Effector memory CD8-positive, alpha-beta T cell (primary cell): ENCODE measurements at places on chromosomes 4 and X.
A peak's percentile ranks its signal among the peaks of the same experiment; 100 is the strongest.

GRCh38 chrX:154123241-154124219 lies 20.5 kb upstream of the OPN1LW start:
- H3K4me1 ChIP-seq, result peaks cover 24% of the 10 kb centered on the region
- no peaks in the 10 kb centered on the region for H3K27me3 ChIP-seq
- peak; percentile 3 for DNase-seq
- H3K36me3 ChIP-seq, result peaks cover 3% of the 10 kb centered on the region
- peak overlapping the region; percentile 43 for H3K4me3 ChIP-seq
- peak overlapping the region; percentile 82 for H3K27ac ChIP-seq

GRCh38 chr4:89070041-89070440 lies 13.1 kb upstream of the FAM13A start:
- H3K27ac ChIP-seq, result no peak overlapping the region
- no peaks in the 10 kb centered on the region for H3K4me1 ChIP-seq
- DNase-seq, result no peak
- peaks cover 5% of the 10 kb centered on the region for H3K27me3 ChIP-seq

DNA sequence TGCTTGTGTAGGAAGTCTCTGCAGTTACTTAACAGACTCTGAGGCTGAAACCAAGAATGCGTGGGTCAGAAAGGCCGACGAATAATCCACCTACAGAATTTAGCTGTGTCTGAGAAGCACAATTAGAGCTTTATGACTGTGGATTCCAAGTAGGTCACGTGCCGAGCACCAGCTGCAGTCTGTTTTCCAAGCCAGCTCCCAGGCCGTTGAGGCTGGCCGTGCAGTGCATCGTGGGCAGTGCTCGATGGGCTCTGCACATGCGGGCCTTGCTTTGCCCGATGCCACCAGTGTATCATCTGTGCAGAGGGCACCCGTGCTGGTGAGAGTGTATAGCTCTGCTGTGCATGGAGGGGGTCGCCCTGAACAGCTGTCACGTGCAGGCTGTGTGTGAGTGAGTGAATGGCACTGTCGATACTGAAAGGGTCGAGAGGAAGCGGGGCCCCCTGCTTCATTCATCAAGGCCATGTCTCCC lies 67.5 kb upstream of the CLDN34 start:
- peaks cover 16% of the 10 kb centered on the region for H3K27me3 ChIP-seq
- H3K36me3 ChIP-seq, result no peaks in the 10 kb centered on the region
- H3K4me1 ChIP-seq, result peaks cover 3% of the 10 kb centered on the region
- H3K27ac ChIP-seq, result no peak overlapping the region
- no peak for DNase-seq

- H3K27me3 ChIP-seq, result peaks cover 35% of the 10 kb centered on the region
- H3K4me1 ChIP-seq, result no peaks in the 10 kb centered on the region
- no peak for DNase-seq
These were observed 37.1 kb upstream of the SETD7 start for GRCh38 chr4:139593091-139593564.

DNA sequence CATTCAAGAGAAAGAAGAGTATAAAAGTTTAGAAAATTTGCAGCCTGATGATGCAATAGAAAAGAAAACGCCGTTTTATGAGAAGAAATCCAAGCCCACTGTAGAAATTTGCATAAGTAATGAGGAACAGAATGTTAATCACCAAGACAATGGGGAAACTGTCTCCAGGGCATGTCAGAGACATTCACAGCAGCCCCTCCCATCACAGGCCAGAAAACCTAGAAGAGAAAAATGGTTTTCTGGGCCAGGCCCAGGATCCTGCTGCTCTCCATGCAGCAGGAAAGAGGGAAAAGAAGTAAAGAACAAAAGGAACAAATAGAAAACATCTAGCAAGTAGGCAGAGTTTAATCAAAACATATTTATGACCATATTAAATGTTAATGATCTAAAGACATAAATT lies 119.0 kb downstream of the ANKRD50 start:
- H3K27ac ChIP-seq, result no peak overlapping the region
- no peaks in the 10 kb centered on the region for H3K27me3 ChIP-seq
- DNase-seq, result no peak
- H3K4me1 ChIP-seq, result no peaks in the 10 kb centered on the region

GRCh38 chr4:108849611-108850168 lies 86.8 kb upstream of the ETNPPL start:
- no peaks in the 10 kb centered on the region for H3K36me3 ChIP-seq
- H3K4me3 ChIP-seq, result no peak overlapping the region
- H3K4me1 ChIP-seq, result no peaks in the 10 kb centered on the region
- no peak overlapping the region for H3K27ac ChIP-seq

GRCh38 chrX:134803060-134803459 lies 144.8 kb upstream of the PLAC1 start:
- DNase-seq, result no peak
- no peak overlapping the region for H3K4me3 ChIP-seq
- peaks cover 10% of the 10 kb centered on the region for H3K4me1 ChIP-seq
- H3K36me3 ChIP-seq, result peaks cover 14% of the 10 kb centered on the region
- peak overlapping the region; percentile 82 for H3K27ac ChIP-seq

DNA sequence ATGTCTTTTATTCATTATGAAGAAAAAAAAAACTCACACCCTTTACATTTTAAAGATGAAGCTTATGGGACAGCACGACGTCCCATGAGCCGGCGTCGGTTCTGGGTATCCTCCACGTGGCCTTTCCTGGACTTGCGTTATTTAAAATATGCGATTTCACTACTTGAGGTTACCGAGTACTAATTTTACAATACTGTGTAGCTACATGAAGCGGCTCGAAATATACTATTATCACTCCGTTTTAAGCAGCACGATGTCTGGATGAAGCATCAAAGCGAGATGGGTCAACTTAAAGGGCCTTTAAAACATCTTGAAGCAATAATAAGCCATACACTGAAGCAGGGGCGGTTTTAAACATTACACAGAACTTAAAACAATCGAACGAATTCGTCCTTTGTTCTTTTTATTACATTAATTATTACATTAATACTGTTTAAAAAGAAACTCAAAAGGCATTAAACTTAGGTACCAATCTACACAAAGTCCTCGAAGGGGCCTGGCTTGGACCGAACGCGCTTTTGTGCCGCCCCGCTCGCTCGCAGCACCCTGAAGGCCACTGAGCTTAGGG lies 1.4 kb upstream of the KLF3 start:
- H3K36me3 ChIP-seq, result peaks cover 44% of the 10 kb centered on the region
- H3K27me3 ChIP-seq, result no peaks in the 10 kb centered on the region
- peak overlapping the region; percentile 86 for H3K27ac ChIP-seq

GRCh38 chr4:174380699-174381439 lies 97.2 kb downstream of the CEP44 start:
- no peaks in the 10 kb centered on the region for H3K4me1 ChIP-seq
- no peaks in the 10 kb centered on the region for H3K36me3 ChIP-seq
- peaks cover 14% of the 10 kb centered on the region for H3K27me3 ChIP-seq
- DNase-seq, result no peak
- H3K27ac ChIP-seq, result no peak overlapping the region

GRCh38 chrX:35622040-35622439 lies 176.1 kb upstream of the MAGEB16 start:
- no peak for DNase-seq
- H3K36me3 ChIP-seq, result no peaks in the 10 kb centered on the region
- no peaks in the 10 kb centered on the region for H3K27me3 ChIP-seq
- no peak overlapping the region for H3K4me3 ChIP-seq

- H3K4me3 ChIP-seq, result no peak overlapping the region
- H3K27me3 ChIP-seq, result no peaks in the 10 kb centered on the region
- no peak overlapping the region for H3K27ac ChIP-seq
- no peaks in the 10 kb centered on the region for H3K36me3 ChIP-seq
These were observed 31.2 kb downstream of the PHEX start for GRCh38 chrX:22063284-22063683.

DNA sequence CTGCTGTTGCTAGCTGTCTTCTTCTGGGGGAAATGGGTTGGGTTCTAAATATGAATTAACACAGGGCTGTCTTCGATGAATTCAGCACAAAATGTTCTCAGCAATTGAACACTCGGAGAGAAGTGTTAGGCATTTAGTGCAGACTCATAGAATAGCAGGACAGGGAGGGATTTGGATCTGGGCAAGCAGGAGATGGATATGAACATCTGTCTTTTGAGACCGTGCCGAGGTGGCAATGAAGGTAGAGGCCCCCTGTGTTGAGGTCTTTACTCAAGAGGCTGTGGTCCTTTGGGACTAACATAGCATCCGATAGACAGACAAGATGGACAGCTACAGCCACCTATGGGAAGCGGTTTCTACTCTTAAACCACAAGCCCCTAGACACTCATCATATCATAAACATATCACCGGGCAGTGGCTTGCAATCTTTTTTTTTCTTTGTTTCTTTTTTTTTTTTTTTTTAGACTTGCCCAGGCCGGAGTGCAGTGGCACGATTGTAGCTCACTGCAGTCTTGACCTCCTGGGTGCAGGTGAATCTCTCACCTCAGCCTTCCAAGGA lies 6.7 kb downstream of the CD99 start:
- no peak for DNase-seq
- H3K27me3 ChIP-seq, result no peaks in the 10 kb centered on the region
- peak overlapping the region; percentile 73 for H3K4me3 ChIP-seq
- H3K36me3 ChIP-seq, result peaks cover 53% of the 10 kb centered on the region
- H3K4me1 ChIP-seq, result peaks cover 95% of the 10 kb centered on the region

DNA sequence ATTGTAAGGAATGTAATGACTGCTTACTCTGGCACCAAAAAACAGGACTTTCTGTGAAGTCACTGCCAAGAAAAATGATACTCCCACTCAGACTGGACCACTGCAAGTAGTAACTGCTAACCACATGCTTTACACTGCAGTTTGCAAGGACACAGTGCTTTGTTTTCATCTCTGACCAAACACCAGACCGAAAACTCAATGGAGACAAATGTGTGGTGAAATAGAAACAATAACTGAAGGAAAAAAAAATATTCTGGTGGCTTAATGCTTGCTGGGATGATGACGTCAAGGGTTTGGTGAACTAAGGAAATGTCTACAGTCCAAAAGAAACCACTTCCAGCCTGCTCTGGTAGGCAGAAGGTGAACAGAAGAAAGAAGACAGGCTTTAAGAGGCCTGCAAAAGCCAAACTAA lies 13.2 kb downstream of the GPC4 start:
- no peaks in the 10 kb centered on the region for H3K4me1 ChIP-seq
- no peak overlapping the region for H3K27ac ChIP-seq
- DNase-seq, result no peak

DNA sequence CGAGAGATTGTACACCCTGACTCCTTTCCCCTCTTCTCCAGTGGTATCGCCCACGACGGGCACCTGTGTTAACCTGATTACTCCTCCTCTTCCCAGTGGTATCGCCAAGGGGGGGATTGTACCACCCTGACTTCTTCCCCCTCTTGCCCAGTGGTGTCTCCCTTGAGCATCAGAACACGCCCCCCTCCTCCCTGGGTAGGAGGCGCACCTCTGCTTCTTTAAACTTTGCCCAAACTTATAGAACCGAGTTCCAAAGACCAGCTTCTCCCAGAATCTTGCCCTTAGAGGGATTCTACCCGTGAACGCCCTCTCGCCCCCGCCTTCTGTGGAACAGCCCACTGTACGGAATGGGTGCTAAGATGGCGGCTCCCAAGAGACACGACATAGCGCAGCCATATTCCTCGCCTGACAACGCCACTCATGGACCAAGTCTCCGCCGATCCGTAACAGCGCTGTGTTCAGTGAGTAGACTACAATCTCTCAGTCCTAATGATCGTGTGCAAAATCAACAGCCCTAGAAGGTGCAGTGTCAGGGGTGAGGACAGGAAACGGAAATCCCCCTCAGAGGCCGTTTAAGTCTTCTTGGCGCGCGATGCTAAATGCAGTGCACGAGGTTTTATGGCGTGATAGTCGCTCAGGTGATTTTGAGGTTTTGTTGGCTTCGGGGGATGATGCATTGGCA lies 4.2 kb upstream of the ZNF157 start:
- peaks cover 19% of the 10 kb centered on the region for H3K4me1 ChIP-seq
- H3K27me3 ChIP-seq, result no peaks in the 10 kb centered on the region
- peak overlapping the region; percentile 80 for H3K27ac ChIP-seq
- H3K4me3 ChIP-seq, result peak overlapping the region; percentile 89
- H3K36me3 ChIP-seq, result peaks cover 7% of the 10 kb centered on the region

DNA sequence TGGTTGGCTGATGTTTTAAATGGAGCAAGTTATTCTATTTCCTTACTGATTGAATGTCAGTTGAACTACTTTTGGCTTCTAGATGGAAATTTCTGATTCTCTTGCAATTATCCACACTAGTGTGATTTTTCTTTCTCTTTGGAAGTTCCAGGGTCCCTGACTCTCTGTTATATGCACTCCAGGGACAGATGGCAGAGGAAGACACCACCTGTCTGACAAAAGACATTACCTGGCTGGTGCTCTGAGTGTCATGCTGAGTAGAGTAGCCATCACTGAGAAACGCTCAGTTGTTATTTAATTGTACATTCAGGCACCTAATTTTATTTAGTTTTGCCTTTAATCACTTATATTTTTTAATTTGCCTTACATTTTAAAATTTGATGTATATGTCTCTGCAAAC lies 105.4 kb upstream of the TLL1 start:
- no peaks in the 10 kb centered on the region for H3K27me3 ChIP-seq
- no peak for DNase-seq
- no peaks in the 10 kb centered on the region for H3K36me3 ChIP-seq

DNA sequence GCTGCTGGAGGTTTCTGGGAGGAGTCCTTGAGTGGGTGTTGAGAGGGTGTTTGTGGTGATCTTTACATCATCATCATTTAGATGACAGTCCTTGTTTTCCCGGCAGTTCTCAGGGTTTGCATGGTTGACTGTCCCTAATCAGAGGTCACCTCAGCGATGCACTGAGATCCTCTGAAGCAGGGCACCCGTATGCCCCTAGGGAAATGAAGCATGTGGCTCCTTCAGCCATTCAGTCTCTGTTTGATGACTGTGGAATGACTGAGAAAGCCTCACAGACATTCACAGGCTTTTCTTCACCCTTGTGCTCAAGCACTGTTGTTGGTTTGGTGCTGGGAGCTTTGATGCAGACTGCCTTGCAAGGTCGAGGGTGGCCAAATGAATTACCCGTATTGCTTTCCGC lies 474.7 kb downstream of the SPRY1 start:
- no peaks in the 10 kb centered on the region for H3K27me3 ChIP-seq
- H3K4me1 ChIP-seq, result no peaks in the 10 kb centered on the region
- H3K27ac ChIP-seq, result no peak overlapping the region
- no peaks in the 10 kb centered on the region for H3K36me3 ChIP-seq
- DNase-seq, result no peak
- no peak overlapping the region for H3K4me3 ChIP-seq

GRCh38 chr4:1618438-1618837 lies 65.7 kb downstream of the FAM53A start:
- peaks cover 2% of the 10 kb centered on the region for H3K36me3 ChIP-seq
- H3K27ac ChIP-seq, result no peak overlapping the region
- DNase-seq, result no peak
- H3K27me3 ChIP-seq, result no peaks in the 10 kb centered on the region
- peaks cover 11% of the 10 kb centered on the region for H3K4me1 ChIP-seq
- no peak overlapping the region for H3K4me3 ChIP-seq

DNA sequence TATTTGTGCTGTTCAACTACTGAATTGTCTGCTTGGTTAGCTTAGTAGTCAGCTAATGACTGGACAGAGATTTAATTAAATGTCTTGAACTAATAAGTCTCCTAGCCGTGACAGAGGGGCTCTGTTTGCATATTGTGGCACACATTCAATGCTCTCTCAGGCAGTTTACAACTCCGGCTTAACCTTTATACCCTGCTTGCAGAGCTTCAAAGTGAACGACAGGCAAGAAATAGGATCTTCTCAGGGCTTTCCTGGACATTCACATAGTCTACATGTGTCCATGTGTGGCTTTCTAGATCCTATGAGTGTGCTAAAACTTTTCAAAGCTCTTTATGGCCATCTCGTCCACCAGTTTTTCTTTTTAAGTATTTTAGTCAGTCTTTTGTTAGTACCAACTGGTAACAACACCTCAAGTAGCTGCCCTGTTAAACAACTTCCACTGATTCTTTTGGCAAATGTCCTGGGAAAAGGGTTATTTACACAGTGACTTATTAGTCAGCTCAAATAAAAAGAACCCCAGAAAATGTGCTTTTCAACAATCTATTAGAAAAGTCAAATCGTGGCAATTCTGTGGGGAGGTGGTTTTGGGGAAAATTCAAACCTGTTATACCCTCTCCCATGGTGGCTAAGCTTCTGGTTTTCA lies 28.6 kb downstream of the OR13H1 start:
- no peaks in the 10 kb centered on the region for H3K27me3 ChIP-seq
- H3K4me3 ChIP-seq, result no peak overlapping the region
- H3K4me1 ChIP-seq, result no peaks in the 10 kb centered on the region
- DNase-seq, result no peak
- H3K36me3 ChIP-seq, result no peaks in the 10 kb centered on the region
